ENCODE measurements at places on chromosomes 2 and 18.

DNA sequence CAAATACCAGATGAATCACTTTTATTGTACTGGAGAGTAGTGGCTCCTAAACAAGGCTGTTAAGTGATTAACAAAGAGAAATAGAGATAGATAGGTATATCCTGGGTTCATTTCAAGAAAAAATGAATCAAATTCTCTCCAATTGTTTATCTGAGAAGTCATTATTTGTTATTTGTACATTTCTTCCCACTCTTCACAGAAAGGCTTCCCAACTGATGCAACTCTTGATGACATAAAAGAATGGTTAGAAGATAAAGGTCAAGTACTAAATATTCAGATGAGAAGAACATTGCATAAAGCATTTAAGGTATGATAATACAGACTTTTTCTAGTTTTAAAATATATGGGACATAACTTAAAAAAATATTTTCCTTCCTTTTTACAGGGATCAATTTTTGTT is 7.9 kb downstream of the SSB start:
- DNase-seq = no peak

- no peak for DNase-seq
These were observed 82.9 kb downstream of the TNS1 start for GRCh38 chr2:217919781-217920351.

DNA sequence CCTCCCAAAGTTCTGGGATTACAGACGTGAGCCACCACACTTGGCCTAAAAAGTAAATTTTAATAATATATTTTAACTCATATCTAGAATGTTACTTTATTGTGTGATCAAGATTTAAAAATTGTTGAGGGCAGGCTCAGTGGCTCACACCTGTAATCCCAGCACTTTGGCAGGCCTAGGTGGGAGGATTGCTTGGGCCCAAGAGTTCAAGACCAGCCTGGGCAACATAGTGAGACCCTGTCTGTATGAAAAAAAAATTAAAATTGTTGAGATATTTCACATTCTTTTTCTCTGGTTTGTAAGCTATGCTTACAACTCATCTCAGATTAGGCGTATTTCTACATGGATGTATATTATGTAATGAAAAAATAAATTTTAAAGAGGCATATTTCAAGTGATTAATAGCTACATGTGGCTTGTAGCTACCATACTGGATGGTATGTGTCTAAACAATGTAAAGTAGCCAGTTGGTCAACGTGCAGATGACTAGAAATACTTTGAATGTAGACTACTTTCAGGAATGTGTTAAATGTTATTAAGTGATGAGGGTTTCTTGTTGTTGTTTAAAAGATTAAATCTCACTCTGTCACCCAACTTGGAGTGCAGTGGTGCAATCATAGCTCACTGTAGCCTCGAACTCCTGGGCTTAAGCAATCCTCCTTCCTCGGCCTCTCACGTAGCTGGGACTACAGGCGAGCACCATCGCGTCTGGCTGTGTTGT is 5.9 kb downstream of the RAB10 start:
- no peak for DNase-seq

DNA sequence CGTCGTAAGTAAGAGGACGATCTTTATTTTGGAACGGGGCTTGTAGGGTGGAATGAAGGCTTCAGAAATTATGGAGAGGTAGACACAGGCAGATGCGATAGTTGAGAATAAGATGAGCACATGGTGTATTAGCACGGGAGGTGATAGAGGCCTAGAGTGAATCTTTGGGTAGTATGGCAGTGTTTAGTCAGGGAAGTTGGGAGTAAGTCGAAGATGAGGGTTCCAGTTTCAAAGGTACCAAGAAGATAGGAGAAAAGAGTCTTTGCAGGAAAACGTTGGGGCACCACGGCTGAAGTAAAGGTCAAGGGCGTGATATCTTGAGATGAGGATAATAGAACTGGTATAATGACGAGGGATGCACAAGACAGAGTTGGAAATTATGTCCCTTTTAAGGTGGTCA is 654 bp downstream of the PIK3C3 start:
- DNase-seq = no peak

- no peak for DNase-seq
These were observed 23.5 kb downstream of the GPD2 start for GRCh38 chr2:156459720-156460119.
